ENCODE measurements at places on chromosomes 5 and 9.

DNA sequence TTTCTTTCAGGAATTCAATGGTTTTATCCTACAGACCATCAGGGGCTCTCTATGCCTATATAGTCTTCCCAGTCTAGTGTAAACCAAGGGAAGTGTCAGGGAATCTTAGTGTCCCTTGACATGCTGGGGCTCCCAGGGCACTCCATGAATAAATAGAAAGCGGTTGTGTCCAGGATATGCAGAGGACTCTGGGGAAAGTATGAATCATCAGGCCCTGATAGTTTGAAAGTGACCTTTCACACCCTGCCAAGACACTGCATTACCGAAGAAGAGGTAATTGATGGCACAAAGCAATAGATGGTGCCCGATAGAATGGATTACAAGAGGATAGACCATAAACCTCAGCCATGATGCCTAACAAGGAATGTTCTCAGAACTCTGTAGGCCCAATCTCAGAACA lies 163.3 kb upstream of the DAPK1 start:
- peaks cover 2% of the 10 kb centered on the region for H3K27me3 ChIP-seq
- H3K4me1 ChIP-seq = peaks cover 18% of the 10 kb centered on the region
- no peak overlapping the region for H3K27ac ChIP-seq
- no peak overlapping the region for H3K4me3 ChIP-seq
- no peak for DNase-seq
- no peaks in the 10 kb centered on the region for H3K36me3 ChIP-seq

- no peak overlapping the region for H3K4me3 ChIP-seq
- no peaks in the 10 kb centered on the region for H3K36me3 ChIP-seq
- no peak overlapping the region for H3K27ac ChIP-seq
Measured at GRCh38 chr5:177450667-177451424, 4.2 kb downstream of the PRR7 start.

- H3K27ac ChIP-seq = no peak overlapping the region
- peaks cover 20% of the 10 kb centered on the region for H3K36me3 ChIP-seq
Measured at GRCh38 chr5:34001241-34001841, 6.5 kb downstream of the AMACR start.

- no peaks in the 10 kb centered on the region for H3K36me3 ChIP-seq
- no peak overlapping the region for H3K4me3 ChIP-seq
- H3K4me1 ChIP-seq = no peaks in the 10 kb centered on the region
- no peak overlapping the region for H3K27ac ChIP-seq
- DNase-seq = no peak
Measured at GRCh38 chr9:107218829-107219485, 64.1 kb upstream of the RAD23B start.

GRCh38 chr5:75720882-75721281 lies 3.6 kb upstream of the POC5 start:
- peaks cover 10% of the 10 kb centered on the region for H3K4me1 ChIP-seq
- H3K27me3 ChIP-seq = no peaks in the 10 kb centered on the region
- no peak overlapping the region for H3K27ac ChIP-seq
- DNase-seq = no peak
- H3K4me3 ChIP-seq = no peak overlapping the region

- H3K27me3 ChIP-seq = peaks cover 37% of the 10 kb centered on the region
- no peaks in the 10 kb centered on the region for H3K4me1 ChIP-seq
- no peaks in the 10 kb centered on the region for H3K36me3 ChIP-seq
- DNase-seq = no peak
- no peak overlapping the region for H3K4me3 ChIP-seq
- H3K27ac ChIP-seq = no peak overlapping the region
Measured at GRCh38 chr9:134935056-134935640, 17.4 kb upstream of the FCN1 start.

- H3K27me3 ChIP-seq = no peaks in the 10 kb centered on the region
- H3K4me3 ChIP-seq = no peak overlapping the region
- H3K36me3 ChIP-seq = no peaks in the 10 kb centered on the region
- no peaks in the 10 kb centered on the region for H3K4me1 ChIP-seq
Measured at GRCh38 chr9:110821064-110821463, 152.5 kb downstream of the MUSK start.

GRCh38 chr5:143350751-143351602 lies 52.5 kb downstream of the NR3C1 start:
- H3K27me3 ChIP-seq = no peaks in the 10 kb centered on the region
- no peak overlapping the region for H3K4me3 ChIP-seq
- H3K4me1 ChIP-seq = peaks cover 83% of the 10 kb centered on the region
- no peaks in the 10 kb centered on the region for H3K36me3 ChIP-seq

- H3K4me3 ChIP-seq = no peak overlapping the region
- DNase-seq = no peak
- H3K36me3 ChIP-seq = no peaks in the 10 kb centered on the region
- H3K4me1 ChIP-seq = peaks cover 4% of the 10 kb centered on the region
- H3K27ac ChIP-seq = no peak overlapping the region
Measured at GRCh38 chr5:95697781-95698681, 15.2 kb upstream of the SPATA9 start.

DNA sequence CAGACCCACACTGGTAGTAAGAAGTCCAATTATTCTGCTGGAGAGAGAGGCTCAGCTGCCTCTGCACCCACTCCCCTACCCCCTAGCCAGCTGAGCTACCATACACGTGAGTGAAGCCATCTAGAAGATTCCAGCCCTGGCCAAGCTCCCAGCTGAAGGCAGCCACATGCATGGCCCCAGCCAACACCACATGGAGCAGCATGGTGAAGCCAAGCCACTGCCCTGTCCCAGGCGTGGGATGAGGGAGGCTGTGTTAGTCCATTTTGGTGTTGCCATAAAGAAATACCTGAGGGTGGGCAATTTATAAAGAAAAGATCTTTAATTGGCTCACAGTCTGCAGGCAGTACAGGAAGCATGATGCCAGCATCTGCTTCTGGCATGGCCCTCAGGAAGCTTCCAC lies 20.0 kb upstream of the VDAC1 start:
- no peaks in the 10 kb centered on the region for H3K27me3 ChIP-seq
- H3K4me1 ChIP-seq = peaks cover 7% of the 10 kb centered on the region
- DNase-seq = no peak
- no peak overlapping the region for H3K4me3 ChIP-seq
- no peaks in the 10 kb centered on the region for H3K36me3 ChIP-seq

- no peaks in the 10 kb centered on the region for H3K4me1 ChIP-seq
- H3K36me3 ChIP-seq = no peaks in the 10 kb centered on the region
- no peak for DNase-seq
- H3K4me3 ChIP-seq = no peak overlapping the region
Measured at GRCh38 chr5:81925981-81926380, 45.8 kb upstream of the ATG10 start.

DNA sequence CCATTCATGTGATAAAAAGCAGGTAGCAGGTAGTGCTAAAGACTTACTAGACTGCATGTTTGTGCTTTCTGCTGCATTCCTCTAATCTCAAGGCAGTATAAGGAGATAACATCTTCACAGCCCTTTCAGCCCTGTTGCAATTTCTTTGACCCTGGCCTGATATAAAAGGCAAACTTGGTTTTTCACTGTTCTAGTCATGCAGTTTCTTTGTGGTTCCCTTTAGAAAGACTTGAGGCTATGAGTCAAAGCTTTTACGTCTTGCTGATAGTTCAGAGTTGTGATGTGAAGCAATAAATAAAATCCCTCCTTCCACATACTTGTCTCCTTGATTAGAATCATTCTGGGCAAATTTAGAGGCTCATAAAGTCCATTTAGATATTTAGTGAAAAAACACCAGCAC lies 88.6 kb upstream of the CDKN2B start:
- peak overlapping the region; percentile 75 for H3K27ac ChIP-seq
- no peaks in the 10 kb centered on the region for H3K36me3 ChIP-seq
- H3K4me3 ChIP-seq = no peak overlapping the region
- H3K4me1 ChIP-seq = peaks cover 15% of the 10 kb centered on the region
- H3K27me3 ChIP-seq = no peaks in the 10 kb centered on the region
- DNase-seq = no peak

DNA sequence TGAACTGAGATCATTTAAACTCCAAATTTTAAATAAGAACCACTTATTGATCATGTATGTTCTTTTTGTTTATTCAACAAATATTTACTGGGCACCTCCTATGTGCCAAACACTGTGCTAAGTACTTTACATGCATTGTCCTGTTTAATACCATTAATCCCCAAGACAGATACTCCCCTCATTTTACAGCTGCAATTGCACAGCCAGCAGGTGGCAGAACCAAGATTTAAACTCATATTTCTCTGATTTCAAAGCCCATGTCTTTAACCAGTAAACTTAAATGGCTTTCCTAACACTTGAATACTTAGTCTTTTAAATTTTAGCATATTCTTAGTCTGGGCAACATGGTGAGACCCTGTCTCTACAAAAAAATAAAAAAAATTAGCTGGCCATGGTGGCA lies 43.4 kb upstream of the KIAA1958 start:
- H3K27me3 ChIP-seq = no peaks in the 10 kb centered on the region
- H3K4me3 ChIP-seq = no peak overlapping the region
- peaks cover 5% of the 10 kb centered on the region for H3K4me1 ChIP-seq
- no peak for DNase-seq
- H3K36me3 ChIP-seq = peaks cover 3% of the 10 kb centered on the region

GRCh38 chr5:145872486-145872885 lies 328 bp downstream of the GRXCR2 start:
- H3K27ac ChIP-seq = no peak overlapping the region
- no peaks in the 10 kb centered on the region for H3K36me3 ChIP-seq
- DNase-seq = no peak
- H3K27me3 ChIP-seq = no peaks in the 10 kb centered on the region

DNA sequence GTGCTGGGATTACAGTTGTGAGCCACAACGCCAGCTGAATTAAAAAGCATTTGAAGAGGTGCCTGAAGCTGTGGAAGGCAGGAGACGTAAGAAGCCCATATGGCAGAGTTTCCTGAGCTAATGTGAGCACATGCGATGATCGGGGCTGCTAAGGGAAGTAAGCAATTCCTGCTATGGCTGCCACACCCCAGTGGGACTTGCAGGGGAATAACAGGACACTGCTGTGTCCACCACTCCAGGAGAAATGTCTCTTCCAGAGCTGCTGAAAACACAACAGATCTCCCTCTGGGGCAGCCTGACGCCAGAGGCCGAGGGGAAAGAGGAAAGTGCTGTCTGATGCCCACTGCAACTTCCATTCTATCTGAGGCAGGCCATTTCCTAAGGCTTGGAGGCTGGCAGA lies 46.2 kb upstream of the ANKRD55 start:
- H3K27me3 ChIP-seq = no peaks in the 10 kb centered on the region
- DNase-seq = no peak
- H3K27ac ChIP-seq = no peak overlapping the region
- H3K4me1 ChIP-seq = peaks cover 3% of the 10 kb centered on the region

GRCh38 chr9:124733964-124734740 lies 37.0 kb downstream of the NR6A1 start:
- H3K36me3 ChIP-seq = no peaks in the 10 kb centered on the region
- H3K4me3 ChIP-seq = no peak overlapping the region
- peak overlapping the region; percentile 72 for H3K27ac ChIP-seq
- H3K27me3 ChIP-seq = no peaks in the 10 kb centered on the region
- no peak for DNase-seq

- H3K4me3 ChIP-seq = no peak overlapping the region
- H3K36me3 ChIP-seq = peaks cover 5% of the 10 kb centered on the region
- H3K27me3 ChIP-seq = no peaks in the 10 kb centered on the region
- H3K4me1 ChIP-seq = peaks cover 8% of the 10 kb centered on the region
Measured at GRCh38 chr5:122870219-122870856, 24.9 kb downstream of the SNX24 start.

DNA sequence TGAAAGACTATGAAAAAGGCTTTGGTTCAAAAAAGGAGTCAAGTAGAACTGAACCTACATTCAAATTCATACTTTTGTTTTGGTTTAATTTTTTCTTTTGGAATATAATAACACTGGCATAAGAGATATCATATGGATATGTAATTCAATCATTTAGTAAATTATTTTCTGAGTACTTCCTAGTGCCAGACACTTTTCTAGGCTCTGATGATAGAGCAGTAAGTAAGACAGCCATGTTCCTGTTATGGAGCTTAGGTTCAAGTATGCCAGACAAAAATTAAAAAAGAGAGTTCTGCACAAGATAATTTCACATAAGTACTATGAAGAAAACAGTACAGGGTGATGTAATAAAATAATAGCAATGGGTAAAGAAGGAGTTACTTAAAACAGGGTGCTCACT lies 1074.0 kb downstream of the PTPRD start:
- no peaks in the 10 kb centered on the region for H3K36me3 ChIP-seq
- no peak for DNase-seq
- no peak overlapping the region for H3K27ac ChIP-seq
- no peaks in the 10 kb centered on the region for H3K4me1 ChIP-seq
- no peaks in the 10 kb centered on the region for H3K27me3 ChIP-seq
- H3K4me3 ChIP-seq = no peak overlapping the region

DNA sequence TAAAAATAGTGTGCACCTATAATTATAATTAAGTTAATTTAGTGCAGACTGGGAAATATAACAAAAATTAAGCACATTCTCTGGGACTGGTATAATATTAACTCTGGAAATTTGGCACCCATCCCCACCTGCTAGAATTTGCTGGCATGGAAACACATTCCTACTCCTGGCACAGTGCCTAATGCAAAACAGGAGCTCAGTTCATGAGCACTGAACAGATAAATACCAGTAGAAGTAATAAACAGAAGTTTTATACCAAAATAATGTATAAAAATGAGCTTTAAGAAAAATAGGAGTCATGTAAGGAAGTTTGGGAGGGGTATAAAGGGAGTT lies 23.7 kb upstream of the NPR3 start:
- no peaks in the 10 kb centered on the region for H3K36me3 ChIP-seq
- no peak overlapping the region for H3K4me3 ChIP-seq
- DNase-seq = no peak
- no peaks in the 10 kb centered on the region for H3K27me3 ChIP-seq
- no peaks in the 10 kb centered on the region for H3K4me1 ChIP-seq
- no peak overlapping the region for H3K27ac ChIP-seq

DNA sequence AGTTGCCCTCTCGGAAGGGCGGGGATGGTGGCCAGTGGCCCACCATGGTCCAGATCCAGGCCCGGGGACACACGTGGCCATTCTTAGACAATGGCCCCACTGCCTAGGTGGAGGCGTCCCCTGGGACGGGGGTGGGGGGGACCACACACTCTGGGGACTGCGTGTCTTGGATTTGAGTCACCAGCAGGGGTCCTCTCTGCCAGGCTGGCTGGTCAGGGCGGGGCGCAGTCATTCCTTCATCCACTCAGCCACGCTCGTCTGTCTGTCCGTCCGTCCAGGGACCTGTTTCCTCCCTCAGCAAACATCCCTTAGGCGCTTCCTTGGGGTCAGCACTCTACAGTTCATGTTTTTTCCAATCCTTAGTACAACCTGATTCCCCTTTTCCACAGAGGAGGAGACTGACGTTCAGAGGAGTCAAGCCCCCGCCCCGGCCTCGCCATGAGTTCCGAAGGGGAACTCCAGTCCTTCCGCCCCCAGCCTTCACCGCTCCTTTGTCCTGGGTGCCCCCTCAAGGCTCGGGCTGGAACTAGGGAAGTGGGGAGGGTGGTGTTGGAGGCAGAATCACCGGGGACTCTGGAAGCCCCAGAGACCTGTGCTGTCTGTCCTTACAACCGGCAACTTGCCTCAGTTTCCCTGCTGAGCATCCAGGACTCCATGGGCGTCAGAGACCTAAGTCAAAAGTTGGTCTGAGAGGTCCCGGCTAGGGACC lies 276.6 kb upstream of the MVB12B start:
- H3K27ac ChIP-seq = no peak overlapping the region
- no peak overlapping the region for H3K4me3 ChIP-seq
- DNase-seq = no peak
- peaks cover 60% of the 10 kb centered on the region for H3K27me3 ChIP-seq
- H3K36me3 ChIP-seq = no peaks in the 10 kb centered on the region

GRCh38 chr5:11497651-11498050 lies 406.6 kb downstream of the CTNND2 start:
- no peak overlapping the region for H3K4me3 ChIP-seq
- DNase-seq = no peak
- no peaks in the 10 kb centered on the region for H3K36me3 ChIP-seq
- no peaks in the 10 kb centered on the region for H3K4me1 ChIP-seq
- no peak overlapping the region for H3K27ac ChIP-seq

GRCh38 chr9:85528142-85528541 lies 213.6 kb downstream of the AGTPBP1 start:
- peaks cover 1% of the 10 kb centered on the region for H3K4me1 ChIP-seq
- no peaks in the 10 kb centered on the region for H3K36me3 ChIP-seq
- no peak overlapping the region for H3K4me3 ChIP-seq
- DNase-seq = no peak

Measured in suprapubic skin (tissue), 4 donors.